ENCODE measurements at places on chromosomes 2 and 18.

DNA sequence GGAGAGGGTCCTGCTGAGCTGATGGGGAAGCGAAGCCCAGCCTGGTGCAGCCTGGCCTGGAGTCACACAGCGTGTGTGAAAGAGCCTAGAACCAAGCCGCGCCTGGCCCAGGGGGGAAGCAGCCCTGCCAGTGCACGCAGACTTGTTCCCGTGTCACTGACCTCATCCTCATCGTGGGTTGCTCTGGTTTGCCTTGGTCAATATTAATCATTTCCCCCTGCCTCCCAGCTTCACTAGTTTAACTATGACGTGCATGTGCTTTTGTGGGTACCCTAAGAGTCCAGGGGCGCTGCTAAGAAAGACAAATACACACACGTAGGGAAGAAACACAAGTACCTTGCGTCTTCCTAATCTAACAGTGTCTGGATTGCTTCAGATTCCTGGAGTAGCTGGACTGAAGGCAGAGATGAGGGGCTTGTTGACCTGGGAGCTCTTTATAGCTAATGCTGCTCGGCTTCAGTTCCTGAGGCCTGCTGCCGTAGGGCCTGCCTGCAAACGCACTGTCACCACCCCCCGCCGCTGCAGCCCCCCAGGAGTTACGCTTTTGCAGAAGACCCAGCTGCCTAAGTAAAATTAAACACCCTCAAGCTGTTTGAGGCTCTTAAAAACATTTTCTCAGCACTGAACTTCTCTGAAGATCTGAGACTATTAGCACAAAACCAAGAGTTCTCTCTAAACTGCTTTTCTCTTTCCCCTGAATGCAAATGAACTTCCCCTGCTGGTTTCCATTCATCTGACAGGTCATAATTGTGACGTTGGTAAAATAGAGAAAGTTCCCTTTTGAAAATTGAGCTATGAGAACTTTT is 159.2 kb downstream of the FAM210A start:
- no peak for DNase-seq

- no peak for DNase-seq
Observed at GRCh38 chr2:104858006-104858978, 4.4 kb downstream of the POU3F3 start.

DNA sequence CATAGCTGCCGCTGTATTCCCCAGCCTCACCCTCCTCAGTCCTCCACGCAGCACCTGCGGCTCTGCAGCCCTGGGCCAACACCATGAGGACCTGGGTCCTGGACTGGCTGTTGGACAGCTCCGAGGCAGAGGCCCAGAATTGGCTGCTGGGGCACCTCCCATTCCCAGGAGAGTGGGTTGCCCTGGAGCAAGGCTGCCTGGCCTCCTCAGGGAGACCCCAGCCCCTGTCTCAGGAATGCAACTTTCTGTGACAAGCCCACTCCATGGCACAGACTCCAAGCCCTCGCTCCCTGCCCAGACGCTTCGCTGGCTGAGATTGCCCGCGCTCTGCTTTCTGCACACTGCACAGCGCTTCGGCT is 33.0 kb downstream of the CYP26B1 start:
- no peak for DNase-seq

DNA sequence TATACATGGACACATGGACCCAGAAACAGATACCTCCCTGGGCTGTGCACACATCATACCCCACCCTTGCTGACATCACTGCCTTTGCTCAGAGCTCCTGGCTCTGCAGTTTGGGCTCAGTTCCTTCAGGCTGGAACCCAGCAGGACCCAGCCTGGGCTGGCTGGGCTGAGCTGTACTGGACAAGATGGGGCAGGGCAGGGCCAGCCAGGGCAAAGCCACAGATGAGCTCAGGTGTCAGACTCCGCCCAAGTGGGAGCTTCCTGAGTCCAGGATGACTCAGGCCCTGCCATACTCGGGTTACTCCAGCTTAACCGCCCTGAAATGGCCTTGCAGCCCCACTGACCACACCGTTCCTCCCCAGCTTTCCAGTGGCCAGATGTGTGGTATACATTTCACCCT is 284.9 kb downstream of the OSR1 start:
- DNase-seq: no peak

GRCh38 chr18:35073186-35074105 is 32.2 kb downstream of the MAPRE2 start:
- DNase-seq: no peak

- DNase-seq: no peak
Observed at GRCh38 chr18:35573531-35573930, 8.0 kb upstream of the GALNT1 start.

GRCh38 chr2:134792186-134792585 is 46.2 kb upstream of the ACMSD start:
- DNase-seq: peak; percentile 29

GRCh38 chr18:79449551-79450288 is 54.0 kb downstream of the NFATC1 start:
- no peak for DNase-seq

DNA sequence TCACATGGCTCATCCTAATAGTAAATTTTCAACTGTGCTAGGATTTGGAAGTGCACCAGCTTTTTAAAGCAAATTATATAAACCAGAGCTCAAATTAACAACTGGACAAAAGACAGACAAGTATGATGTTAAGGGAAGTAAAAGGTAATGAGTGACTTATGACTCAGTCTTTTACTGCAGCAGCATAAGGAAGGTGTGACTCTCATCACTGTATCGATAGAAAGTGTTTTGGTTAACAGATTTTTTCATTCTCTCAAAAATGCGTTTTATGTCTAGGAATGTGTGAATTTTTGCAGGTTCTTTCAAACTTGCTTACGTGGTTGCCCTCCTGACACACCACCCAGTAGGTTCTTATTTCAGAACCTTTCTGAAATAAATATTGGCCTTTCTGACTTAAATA is 244.2 kb upstream of the BOD1L2 start:
- no peak for DNase-seq

GRCh38 chr2:189253836-189254235 is 74.3 kb upstream of the COL5A2 start:
- DNase-seq: no peak

DNA sequence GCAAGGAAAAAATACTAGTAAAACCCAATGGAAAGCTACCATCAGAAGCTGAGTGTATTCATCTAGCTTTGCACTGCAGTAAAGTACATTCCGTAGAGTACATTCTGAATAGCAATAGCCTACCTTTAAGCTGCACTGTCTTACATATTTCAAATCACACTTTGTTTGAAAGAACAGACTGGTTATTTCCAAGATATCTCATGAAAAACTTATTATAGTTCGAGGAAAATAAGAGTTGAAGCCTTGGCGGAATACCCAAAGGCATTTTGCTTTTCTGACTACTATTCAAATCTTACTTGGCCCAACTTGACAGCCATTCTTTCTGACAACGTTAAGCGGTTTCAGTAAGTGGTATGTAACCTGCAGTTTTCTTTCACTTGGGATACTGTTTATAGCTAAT is 177.6 kb downstream of the NRXN1 start:
- no peak for DNase-seq

- no peak for DNase-seq
Observed at GRCh38 chr2:63044362-63045327, 6.0 kb upstream of the OTX1 start.

DNA sequence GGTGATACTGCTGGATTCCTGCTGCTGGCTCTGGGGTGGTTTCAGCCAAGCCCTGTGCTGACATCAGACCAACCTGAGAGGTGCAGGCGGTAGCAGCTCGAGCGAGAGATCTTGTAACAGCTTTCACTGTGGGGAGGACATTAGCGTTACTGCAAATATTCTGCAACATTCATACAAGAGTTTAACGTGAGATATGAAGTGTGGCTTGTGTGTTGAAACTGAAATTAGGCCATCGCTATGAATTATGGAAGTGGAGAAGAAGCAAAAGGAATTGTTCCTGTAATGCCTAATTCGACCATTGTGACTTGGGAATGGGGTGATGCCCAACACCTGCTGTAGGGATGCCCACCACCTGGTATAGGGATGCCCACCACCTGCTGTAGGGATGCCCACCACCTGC is 6.5 kb upstream of the MLPH start:
- DNase-seq: no peak

DNA sequence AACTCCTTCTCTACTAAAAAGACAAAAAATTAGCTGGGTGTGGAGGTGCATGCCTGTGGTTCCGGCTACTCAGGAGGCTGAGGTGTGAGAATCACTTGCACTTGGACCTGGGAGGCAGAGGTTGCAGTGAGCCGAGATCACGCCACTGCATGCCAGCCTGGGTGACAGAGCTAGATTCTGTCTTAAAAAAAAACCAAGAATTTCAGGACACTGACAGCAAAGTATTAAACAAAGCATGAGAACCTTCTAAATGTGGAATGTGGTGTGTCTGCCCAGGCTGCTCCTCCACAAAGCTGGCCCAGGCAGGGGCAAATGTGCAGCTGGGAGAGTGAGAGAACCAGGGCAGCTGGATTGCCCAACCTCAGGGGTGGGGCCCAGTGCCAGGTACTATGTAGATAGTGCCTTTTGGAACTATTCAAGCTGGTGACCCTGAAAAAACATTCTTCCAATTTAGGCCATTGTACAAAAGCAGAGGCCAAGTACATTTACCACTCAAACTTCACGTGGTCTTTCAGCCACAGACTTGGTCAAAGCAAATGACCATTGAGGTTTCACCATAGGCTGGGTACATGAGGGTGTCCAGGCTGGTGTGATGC is 6.7 kb upstream of the UGT1A5 start:
- no peak for DNase-seq

DNA sequence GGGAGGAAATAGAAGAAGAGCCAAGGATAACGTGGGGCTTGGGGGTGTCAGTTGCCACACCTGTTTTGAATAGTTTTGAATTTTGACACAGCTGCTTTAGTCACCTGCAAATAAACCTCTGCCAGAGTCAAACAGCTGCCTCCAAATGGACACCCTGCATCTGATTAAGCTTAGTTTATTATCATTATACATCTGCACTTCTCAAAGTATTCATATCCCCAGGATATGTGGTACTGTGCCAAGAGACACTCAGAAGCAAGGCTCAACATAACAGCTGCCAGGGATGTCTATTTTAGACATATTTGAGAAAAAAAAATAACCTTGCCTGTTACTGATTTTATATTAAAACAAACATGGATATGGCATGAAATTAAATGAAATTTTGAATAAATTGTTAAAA is 122.5 kb upstream of the WDR75 start:
- peak; percentile 43 for DNase-seq

GRCh38 chr18:79935499-79935898 is 16.0 kb downstream of the SLC66A2 start:
- no peak for DNase-seq

- no peak for DNase-seq
Observed at GRCh38 chr2:197497326-197497725, 2.3 kb downstream of the HSPD1 start.

- no peak for DNase-seq
Observed at GRCh38 chr2:69581774-69582581, 61.6 kb downstream of the AAK1 start.
